Left cardiac atrium (tissue), 4 donors: ENCODE measurements at places on chromosomes 1 and 21. TPM values are rescaled to one million over a fixed set of nuclear protein-coding genes. Genes with fewer than 3 reads are reported as not detected.
A peak's percentile ranks its signal among the peaks of the same experiment; 100 is the strongest.

DNA sequence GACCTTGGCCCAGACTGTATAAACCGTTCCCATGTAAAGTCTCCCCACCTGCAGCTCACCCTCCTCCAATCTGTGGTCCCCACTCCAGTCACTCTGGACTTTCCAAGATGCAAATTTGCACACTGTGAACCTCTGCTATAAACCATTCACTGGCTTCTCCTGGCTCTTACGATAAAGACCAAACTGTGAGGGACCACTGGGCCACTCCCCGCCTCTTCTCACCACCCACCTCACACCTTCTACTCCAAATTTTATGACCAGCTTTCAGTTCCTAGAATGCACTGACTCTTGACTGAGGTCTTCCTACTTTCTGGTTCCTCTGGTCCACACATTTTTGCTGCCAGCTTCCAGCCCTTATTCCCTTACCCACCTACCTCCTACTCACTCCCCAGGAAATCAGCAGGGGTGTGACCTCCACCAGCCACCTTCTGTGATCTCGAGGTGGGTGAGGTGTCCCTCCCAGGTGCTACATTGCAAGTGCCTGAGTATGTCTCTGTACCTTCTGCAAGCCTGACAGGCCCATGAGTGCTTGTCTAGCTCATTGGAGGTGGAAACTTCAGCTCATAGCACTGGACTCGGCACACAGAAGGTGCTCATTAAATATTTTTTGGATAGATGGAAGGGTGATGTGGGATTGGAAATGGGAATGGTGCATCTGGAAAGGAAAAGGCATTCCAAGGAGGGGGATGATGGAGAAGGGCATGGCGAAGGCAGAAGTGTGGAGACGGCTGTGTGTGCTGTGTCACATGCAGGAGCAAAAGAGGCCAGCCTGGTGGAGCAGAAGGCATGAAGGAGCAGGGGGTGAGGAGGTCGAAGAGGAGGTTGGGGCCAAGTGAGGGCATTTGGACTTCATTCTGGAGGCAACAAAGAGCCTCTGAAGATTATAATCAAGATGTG is 15.6 kb upstream of the CSF1 start:
- no peak for DNase-seq

GRCh38 chr1:218521414-218522169 is 176.5 kb downstream of the TGFB2 start:
- peak; percentile 35 for DNase-seq

- DNase-seq, result no peak
Measured at GRCh38 chr1:84146411-84147032, 2.5 kb downstream of the PRKACB start.

DNA sequence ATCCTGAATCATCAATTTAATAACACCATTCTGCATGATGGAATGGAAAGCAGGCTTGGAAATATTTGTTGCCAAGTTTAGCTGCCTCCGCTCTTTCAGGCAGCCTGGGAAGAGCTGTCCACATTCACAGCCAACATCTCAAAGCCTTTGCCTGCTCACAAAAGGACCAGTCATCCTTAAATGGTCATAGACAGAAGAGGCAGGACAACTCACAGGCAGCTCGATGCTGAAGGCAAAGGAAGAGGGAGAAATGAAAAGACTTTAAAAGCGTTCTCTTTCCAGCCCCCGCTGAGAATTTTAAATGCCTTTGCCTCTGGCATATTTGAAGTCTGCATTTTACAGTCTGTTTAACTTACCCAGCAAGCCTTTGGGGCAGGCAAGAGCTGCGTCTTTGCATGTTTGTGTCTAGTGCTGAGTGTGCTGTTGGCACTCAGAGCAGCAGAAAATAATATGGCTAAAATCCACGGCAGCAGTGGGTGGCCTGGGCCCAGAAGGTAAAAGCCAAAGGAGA is 68.9 kb downstream of the NMNAT2 start:
- peak; percentile 29 for DNase-seq

DNA sequence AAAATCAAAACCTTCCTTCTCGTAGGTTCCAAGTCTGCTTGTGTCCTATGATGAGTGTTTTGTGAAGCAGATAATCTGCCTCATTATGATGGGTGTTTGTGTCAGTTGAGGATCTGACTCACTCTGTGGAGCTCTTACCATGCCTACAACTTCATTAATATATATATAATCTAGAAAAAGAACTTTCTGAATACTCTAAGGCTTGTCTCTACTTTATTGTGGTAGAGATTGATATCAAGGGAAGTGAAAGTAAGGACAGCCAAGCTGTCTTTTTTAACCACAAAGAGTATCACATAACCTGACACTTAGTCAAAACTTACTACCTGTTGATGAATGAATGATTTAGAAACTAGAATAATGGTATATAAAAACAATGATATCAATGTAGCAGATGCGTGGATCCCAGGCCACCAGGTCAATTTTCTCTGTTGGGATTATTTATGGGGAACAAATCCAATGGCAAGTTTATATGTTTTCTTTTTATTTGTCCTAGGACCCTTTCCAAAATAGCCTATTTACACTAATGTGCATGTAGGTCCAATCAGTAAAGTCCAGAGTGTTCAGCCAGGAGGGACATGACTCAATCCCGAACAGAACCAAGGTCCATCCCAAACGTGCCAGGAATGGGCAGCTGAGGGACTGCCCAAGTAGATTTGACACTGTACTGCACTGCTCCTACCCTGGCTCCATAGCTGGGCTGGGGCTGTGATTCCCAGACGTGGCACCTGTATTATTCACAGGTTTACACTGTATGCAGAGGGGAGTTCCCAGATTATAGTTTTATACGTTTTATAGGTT is 182.3 kb upstream of the GREM2 start:
- DNase-seq, result no peak

DNA sequence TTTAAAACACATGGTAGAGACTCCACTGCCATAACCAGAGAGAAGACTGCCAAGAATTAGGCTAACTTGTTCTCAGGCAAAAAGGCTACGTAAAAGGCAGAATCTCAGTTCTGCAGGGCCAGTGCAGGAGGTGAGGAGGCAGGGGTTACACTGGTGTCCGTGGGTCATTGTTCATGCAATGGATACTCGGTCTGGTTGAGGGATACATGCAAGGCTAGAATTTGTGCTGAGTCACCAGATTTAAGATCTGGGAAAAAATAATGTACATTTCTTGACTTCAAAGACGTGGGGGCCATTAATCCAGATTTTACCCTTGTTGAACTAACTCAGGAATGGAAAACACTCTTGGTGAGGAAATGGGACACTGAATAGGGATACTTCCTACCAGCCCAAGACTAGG is 52.3 kb upstream of the DPH5 start:
- no peak for DNase-seq

DNA sequence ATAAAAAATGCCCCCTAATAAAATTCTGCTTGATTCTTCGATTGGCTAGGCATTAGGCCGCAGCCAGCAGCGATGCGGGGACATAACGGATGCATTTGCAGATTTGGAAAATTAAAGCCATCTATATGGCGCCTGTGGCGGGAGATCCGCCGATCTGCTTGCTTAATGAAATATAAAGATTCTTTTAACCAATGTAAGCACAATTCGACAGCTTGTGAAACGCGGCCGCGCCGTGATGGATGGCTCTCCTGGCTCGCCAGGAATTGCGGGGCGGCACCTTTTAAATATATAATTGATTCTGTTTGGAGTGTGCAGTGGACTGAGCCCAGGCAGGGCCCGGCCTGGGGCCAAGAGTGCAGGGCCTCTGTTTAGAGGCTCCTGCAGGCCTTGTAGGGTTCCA is 8.0 kb downstream of the DMBX1 start:
- no peak for DNase-seq

DNA sequence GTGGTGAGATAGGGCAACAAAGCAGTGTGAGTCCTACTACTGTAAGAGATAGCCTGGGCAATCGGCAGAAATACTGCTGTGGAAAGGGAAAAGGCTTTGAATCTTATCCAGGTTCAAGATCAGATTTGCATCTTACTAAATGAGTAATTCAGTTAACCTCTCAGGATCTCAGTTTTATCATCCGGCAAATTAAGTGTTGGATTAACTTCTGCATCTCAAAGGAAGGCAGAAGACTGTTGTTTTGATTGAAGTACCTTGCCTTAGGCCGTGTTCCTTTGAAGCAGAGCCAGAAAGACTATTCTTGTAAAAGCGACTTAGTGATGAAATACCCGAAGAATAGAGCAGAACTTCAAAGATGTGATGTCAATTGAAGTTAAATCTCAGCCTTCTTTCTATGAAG is 612.9 kb upstream of the USP24 start:
- no peak for DNase-seq

DNA sequence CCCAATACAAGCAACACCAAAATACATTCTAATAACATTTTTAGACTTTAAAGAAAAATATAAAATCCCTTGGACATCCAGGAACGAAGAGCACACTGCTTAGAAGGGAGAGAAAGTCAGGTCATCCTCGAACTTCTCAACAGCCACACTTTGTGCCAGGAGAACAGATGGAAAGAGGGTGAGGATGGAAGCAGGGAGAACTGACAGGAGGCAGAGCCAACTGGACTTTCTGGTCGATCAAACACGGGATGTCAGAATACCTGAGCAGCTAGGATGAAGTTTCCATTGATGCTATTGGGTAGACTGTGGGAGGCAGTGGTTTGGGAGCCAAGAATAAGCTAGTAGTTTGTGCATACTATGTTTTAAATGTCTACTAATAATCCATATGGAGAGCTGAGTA is 111.4 kb downstream of the TOMM20 start:
- no peak for DNase-seq

DNA sequence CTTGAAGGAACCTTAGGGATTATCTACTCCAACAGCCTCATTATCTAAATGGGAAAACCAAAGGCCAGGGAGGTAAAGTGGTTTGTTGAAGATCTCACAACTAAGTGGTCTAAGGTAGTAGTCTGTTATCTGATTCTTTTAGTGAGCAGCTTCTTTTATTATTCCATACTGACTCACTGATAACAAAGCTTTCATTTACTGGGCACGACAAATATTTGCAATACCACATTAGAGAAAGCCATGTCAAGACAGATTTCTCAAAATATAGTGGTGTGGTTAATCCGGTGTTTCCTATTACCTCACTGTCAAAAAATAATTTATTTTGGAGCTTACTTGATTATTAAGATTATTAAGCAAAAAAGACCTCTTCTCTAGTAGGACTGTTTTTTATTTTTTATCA is 369.1 kb downstream of the S1PR1 start:
- DNase-seq, result no peak

DNA sequence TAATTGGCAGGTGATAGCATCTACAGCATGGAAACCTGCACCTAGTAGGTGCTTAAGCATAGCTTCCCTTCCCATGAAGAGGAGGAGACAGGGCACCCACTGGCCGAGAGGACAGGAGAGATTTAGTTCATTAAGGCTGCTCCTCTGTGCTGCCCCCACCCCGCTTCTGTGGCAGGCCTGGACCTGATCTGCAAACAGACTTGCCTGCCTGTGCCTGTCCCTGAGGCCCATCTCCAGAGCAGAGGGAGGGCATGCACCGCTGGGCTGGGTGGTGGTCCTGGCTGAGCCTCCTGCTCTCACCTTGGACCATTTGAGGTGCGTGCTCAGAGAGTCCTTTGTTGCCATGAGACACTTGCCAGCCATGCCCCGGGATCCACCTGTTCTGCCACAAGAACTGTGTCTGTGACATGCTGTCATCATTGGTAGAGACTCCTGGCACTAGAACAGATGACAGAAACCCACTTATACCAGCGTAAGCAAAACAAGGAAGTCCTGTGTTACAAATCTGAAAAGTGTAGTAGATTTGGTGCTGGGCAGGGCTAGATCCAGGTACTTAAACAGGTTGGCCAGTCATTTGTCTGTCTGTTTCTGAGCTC is 55.6 kb downstream of the PTPRF start:
- DNase-seq, result no peak

- DNase-seq, result no peak
Measured at GRCh38 chr1:99700020-99700419, 54.1 kb downstream of the PALMD start.

GRCh38 chr1:172125250-172125649 is 284.0 kb downstream of the DNM3 start:
- no peak for DNase-seq

- no peak for DNase-seq
Measured at GRCh38 chr1:41333146-41333784, 28.0 kb upstream of the FOXO6 start.

DNA sequence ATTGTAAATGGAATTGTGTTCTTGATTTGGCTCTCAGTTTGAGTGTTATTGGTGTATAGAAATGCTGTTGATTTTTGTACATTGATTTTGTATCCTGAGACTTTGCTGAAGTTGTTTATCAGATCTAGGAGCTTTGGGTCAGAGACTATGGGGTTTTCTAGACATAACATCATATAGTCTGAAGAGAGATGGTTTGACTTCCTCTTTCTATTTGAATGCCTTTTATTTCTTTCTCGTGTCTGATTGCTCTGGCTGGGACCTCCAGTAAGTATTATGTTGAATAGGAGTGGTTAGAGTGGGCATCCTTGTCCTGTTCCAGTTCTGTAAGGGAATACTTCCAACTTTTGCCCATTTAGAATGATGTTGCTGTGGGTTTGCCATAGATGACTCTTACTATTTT is 39.1 kb upstream of the ANGPTL1 start:
- no peak for DNase-seq

DNA sequence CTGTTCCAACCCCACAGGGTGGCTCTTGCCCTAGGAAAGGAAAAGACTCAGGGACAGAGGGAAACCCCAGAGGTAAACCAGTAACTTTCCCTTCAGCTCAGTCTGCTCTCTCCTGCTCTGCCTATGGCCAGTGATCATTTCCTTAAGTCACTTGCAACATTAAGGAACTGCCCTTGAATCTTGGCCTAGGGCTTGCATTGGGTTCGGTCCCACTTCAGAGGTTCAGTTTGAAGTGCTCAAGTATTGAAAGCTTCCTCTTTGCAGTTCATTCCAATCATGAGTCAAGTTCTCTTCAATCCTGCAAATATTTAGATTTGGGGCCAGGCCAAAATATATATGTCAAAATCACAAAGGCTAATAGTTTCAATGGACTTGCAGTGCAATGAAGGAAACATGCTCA is 97.7 kb upstream of the IRF2BP2 start:
- no peak for DNase-seq

- DNase-seq, result no peak
Measured at GRCh38 chr1:85602571-85602970, 22.0 kb downstream of the CCN1 start.

- no peak for DNase-seq
Measured at GRCh38 chr1:27536010-27536757, 46.2 kb upstream of the WASF2 start.

GRCh38 chr1:160821627-160822026 is 25.7 kb downstream of the LY9 start:
- no peak for DNase-seq

GRCh38 chr1:228961511-228961910 is 226.2 kb downstream of the RHOU start:
- no peak for DNase-seq

GRCh38 chr1:71647513-71648300 is 566.9 kb upstream of the ZRANB2 start:
- DNase-seq, result no peak

The OPTC gene
- not detected for total RNA-seq

The ATP6V1G3 gene
- not detected for total RNA-seq

The CAMSAP2 gene
- 40.9 TPM for total RNA-seq

The OR2M7 gene
- not detected for total RNA-seq

The TTC39A gene
- total RNA-seq, result 14.8 TPM

The CD1E gene
- total RNA-seq, result not detected

The OR2L8 gene
- not detected for total RNA-seq

The MIXL1 gene
- total RNA-seq, result not detected

The SLC44A5 gene
- 4.2 TPM for total RNA-seq

The ARHGAP30 gene
- 7.4 TPM for total RNA-seq

The VASH2 gene
- 3.7 TPM for total RNA-seq

The CD48 gene
- total RNA-seq, result 5.5 TPM

The PIAS3 gene
- total RNA-seq, result 15.0 TPM

The ASCL5 gene
- total RNA-seq, result not detected

The TNNI3K gene
- 33.0 TPM for total RNA-seq

The ZZZ3 gene
- 35.5 TPM for total RNA-seq

The OR6N1 gene
- not detected for total RNA-seq

The LRP8 gene
- 4.1 TPM for total RNA-seq

The CADM3 gene
- 15.3 TPM for total RNA-seq
